Caki2 (cell line): ENCODE measurements at places on chromosomes 16 and 17. TPM values are rescaled to one million over a fixed set of nuclear protein-coding genes. Genes with fewer than 3 reads are reported as not detected.
A peak's percentile ranks its signal among the peaks of the same experiment; 100 is the strongest.

The MYLK3 gene
- 0.06 TPM in 1 of 2 replicates, not detected in the other for total RNA-seq

- DNase-seq: no peak
These were observed 404.8 kb upstream of the HSBP1 start for GRCh38 chr16:83402967-83403366.

- DNase-seq: no peak
These were observed 146.0 kb upstream of the RCVRN start for GRCh38 chr17:10051112-10051511.

The FSCN2 gene
- 0.37 and 1.6 TPM in 2 replicates for total RNA-seq

The TPPP3 gene
- total RNA-seq: 4.6 and 22.3 TPM in 2 replicates

DNA sequence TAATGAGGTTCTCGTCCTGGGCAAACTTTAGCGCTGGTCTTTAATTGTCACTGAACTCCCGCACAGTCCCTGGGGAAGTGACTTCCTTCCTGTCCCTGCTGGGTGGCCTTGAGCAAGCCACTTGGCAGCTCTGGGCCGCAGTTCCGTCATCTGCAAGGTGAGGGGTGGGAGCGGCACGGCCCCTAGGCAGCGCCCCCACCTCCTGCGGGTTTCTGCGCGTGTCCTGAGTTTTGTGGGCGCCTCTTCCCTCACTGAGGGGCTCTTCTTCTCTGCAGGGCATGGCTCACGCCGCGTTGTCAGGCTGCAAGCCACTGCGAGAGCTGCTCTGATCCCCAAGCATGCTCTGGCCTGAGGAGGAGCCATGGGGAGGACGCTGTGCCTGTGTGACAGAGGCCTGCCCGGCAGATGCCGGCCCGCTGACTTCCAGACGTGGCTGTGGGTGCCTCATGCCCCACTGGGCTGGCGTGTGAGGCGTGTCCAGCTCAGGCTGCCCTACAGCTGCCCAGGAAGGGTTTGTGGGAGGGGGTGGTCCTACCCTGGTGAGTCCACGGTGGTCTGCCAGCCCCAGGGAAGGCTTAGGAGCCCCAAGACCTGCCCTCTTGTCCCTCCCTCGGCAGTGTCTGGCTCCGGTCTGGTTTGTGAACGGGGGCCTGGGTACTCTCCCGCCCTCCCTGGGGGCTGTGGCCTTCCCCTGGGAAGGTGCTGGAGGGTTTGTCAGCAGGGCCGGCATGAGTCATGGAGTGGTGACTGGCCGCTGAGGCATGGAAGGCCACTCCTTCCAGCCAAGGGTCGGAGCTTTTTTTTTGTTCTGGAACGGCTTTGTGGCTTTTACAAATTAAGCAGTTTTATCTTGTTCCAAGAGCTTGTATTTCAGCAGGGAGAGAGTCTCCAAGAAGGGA lies 182.0 kb downstream of the SEC14L1 start:
- peak; percentile 99 for DNase-seq

GRCh38 chr16:82264756-82265155 lies 94.7 kb upstream of the MPHOSPH6 start:
- no peak for DNase-seq
